ENCODE measurements at places on chromosomes 1 and 21.

DNA sequence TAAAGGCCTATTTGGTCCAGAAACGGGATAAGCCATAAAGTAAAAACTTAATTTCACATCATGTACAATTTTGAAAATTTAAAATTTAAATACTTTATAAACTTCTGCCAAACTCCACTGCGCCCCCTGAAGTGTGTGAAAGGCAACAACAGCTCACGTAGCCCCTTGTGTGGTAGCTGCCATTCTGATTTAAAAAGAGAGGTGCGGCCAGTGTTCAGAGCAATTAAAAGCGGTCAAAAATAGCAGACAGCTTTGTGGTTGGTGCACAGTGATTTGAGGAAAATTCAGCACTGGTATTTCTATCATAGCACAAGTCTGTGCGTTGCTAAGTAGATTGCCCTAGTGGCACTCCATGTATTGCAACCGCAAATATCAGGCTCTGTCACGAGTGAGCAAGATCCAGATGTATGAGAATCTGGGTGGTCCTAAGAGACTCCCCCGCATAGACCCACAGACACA is 122.5 kb downstream of the ATG4C start:
- no peak for DNase-seq

- DNase-seq: no peak
Observed at GRCh38 chr1:165137551-165138316, 218.8 kb downstream of the LMX1A start.

DNA sequence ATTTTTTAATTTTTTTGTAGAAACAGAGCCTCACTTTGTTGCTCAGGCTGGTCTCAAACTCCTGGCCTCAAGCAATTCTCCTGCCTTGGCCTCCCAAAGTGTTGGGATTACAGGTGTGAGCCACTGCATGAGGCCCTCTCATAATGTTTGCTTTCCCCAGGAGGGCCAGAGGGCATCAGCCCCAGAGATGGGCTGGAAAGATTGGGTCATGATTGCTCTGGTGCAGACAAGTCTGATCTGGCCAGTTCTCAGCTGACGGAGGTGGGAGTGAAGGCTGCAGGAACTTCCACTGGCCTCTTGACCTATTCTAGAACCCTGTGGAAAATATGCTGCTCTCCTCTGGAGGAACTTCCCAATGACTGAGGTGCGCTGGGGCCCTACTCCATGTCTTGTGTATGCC is 43.4 kb upstream of the RD3 start:
- DNase-seq: no peak

- DNase-seq: no peak
Observed at GRCh38 chr1:168865850-168866620, 137.0 kb upstream of the DPT start.

DNA sequence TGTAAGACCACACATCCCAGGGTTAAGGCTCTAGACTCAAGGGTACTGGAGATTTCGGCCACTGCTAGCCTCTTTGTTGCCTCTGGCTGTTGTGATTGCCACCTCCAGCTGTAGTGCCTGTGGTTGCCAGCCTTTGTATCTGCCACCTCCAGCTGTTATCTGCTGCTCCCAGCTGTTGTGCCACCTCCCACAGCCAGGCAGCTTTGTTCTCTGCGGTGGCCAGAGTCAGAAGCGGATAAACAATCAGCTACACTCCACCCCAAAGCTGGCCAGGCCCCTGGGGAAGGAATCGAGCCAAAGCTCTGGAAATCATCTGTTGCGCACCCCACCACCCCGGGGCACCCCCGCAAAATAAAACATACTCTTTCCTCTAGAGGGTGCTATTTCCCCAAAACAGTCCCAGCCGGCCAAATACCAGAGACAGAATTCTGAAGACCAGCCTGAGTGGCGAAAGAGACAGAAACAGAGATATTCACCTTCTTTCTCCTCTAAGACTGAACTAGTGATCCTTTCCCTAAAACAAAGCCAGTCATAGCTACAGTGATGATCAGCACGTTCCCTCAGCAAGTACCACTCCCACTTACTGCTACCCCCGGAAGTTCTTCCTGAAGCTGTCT is 14.8 kb upstream of the PIGM start:
- DNase-seq: no peak

GRCh38 chr1:201640624-201641023 is 101.7 kb downstream of the NAV1 start:
- DNase-seq: no peak

GRCh38 chr1:10950316-10951172 is 61.9 kb upstream of the TARDBP start:
- no peak for DNase-seq

DNA sequence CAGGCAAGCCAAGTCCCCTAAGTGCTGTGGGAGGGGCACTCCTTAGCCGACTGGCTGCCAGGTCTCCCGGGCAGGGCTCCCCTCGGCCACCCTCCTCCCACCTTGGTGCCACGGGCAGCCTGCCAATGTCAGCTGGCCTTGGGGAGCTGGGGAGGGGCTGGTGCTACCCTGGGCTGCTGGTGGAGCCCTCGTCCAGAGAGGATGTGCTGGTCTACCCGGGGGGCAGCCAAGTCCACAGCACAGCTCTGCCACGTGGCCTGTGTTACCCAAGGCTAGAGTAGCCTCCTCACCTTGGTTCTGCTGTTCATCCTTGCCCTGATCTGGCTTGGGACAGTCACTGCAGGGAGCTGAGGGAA is 42.9 kb downstream of the CRYAA start:
- DNase-seq: no peak

GRCh38 chr1:242718967-242719366 is 194.5 kb upstream of the PLD5 start:
- no peak for DNase-seq

GRCh38 chr1:247115141-247115510 is 11.0 kb upstream of the ZNF669 start:
- DNase-seq: no peak

GRCh38 chr1:172837816-172838679 is 179.1 kb downstream of the FASLG start:
- no peak for DNase-seq

GRCh38 chr1:215022204-215022603 is 60.3 kb upstream of the KCNK2 start:
- DNase-seq: no peak

DNA sequence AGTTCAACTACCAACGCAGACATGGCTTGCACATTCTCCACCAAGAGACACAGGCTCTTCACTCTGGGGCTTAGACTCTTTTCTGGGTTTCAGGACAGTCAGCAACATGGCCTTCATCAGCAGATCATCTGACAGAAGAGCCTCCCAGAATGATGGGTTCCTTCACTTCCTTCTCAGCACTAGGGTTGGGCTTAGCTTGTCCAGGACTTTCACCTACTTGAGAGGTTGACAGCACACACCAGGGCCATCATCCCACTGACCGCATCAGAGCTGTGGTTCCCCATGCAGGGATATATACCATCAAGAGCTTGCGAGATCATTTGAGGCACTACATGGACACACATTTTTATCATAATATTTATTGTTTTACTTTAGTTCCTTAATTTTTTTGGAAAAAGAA is 10.4 kb upstream of the NCF2 start:
- no peak for DNase-seq

DNA sequence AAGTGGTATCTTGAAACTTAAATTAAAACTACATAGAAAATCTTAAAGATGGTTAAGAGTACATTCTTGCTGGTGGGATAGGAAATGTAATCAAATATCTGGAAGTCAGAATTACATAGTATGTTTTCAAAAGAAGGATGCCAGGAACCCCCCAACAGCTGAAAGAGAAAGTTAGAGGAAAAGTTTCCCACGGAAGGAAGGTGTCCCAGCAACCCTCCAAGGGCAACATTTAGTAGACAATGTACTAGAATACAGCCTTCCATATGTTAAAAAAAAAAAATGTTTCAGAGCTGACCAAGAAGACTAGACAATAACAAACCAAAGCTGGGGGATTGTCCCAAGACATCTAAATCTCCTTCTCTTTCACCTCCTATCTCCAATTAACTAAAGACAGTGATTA is 2.2 kb downstream of the DEDD start:
- no peak for DNase-seq

- DNase-seq: no peak
Observed at GRCh38 chr1:233707153-233707879, 93.4 kb downstream of the KCNK1 start.

- DNase-seq: no peak
Observed at GRCh38 chr1:176541663-176542062, 78.7 kb downstream of the PAPPA2 start.

- DNase-seq: no peak
Observed at GRCh38 chr1:198272492-198272891, 115.7 kb downstream of the NEK7 start.

DNA sequence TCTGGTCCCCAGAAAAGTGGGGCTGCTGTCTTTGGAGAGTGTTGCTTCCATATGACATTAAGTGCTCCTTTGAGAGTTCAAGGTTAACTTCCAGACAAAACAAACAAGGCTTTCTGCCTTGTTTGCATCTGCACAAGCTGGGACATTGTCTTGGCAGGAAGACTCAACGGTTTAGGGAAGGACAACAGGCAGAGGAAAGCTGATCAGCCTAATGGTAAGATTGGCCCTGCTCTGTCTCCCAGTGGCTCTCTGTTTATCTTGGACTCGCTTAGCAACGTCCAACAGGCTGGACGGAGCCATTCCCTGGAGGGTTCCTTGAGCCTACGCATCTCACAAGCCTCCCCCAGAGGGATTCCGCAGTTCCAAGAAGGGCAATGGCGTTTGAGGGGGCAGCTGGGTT is 62.2 kb upstream of the SLC44A3 start:
- DNase-seq: no peak
